ENCODE measurements at places on chromosomes 7 and 10.
A peak's percentile ranks its signal among the peaks of the same experiment; 100 is the strongest.

DNA sequence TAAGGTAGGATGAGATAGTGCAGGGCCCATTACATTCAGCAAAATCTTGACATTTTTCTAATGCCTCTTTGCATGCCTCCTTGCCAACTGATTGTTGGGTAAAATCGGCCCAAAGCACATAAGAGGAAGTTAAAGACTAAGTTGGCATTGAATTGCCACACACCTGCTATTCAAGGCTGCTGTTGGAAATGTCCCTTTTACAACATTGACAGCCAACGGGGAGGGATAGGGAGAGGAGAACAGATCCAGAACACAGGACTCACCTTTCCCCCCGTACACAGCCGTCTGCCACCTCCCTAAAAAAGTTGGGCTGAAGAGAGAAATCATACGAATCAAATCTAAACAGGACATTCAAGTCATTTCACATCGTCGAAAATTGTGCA, 695 bp downstream of the FAM237B start:
- no peak for DNase-seq
- peak overlapping the region; percentile 84 for H3K4me3 ChIP-seq
- H3K36me3 ChIP-seq = no peaks in the 10 kb centered on the region
- no peak overlapping the region for H3K27ac ChIP-seq
- peaks cover 72% of the 10 kb centered on the region for H3K27me3 ChIP-seq

- peaks cover 38% of the 10 kb centered on the region for H3K36me3 ChIP-seq
- H3K4me1 ChIP-seq = peaks cover 19% of the 10 kb centered on the region
- peak; percentile 71 for DNase-seq
- no peak within 1 kb of the TSS for H3K27ac ChIP-seq
- H3K4me3 ChIP-seq = peak within 1 kb of the TSS; percentile 88
Observed at GRCh38 chr10:43606323-43607198, at the start of gene ZNF485. ZNF485 (plus strand) TSS chr10:43606438; CDS start chr10:43607051, 613 bp downstream.

DNA sequence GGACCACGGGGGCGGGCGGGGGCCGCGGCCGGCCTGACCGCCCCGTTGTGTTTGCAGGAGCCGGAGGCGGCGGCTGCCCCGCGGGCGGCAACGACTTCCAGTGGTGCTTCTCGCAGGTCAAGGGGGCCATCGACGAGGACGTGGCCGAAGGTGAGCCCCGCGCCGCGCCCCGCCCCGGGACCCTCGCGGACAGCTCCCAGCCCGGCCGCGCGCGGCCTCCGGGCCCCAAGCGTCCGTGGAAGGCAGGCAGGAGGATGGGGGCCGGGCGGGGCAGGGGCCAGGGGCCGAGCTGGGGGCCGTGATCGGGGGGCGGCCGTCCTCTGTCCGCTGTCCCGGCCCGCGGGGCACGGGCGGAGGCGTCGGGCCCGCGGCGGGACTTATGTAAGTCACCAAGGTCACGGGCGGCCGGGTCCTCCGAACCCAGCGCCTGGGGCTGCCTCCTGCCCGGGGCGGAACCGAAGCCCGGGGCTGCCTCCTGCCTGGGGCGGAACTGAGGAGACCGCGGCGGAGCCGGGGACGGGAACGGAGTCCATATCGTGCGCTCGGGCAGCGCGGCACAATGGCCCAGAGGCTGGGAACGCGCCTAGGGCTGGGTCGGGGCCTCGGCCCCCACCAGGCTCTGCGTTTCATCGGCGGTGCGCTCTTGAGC, 497 bp downstream of the PPP2R2D start:
- H3K4me1 ChIP-seq = peaks cover 62% of the 10 kb centered on the region
- no peak overlapping the region for H3K27ac ChIP-seq
- peak; percentile 57 for DNase-seq
- H3K36me3 ChIP-seq = peaks cover 5% of the 10 kb centered on the region

DNA sequence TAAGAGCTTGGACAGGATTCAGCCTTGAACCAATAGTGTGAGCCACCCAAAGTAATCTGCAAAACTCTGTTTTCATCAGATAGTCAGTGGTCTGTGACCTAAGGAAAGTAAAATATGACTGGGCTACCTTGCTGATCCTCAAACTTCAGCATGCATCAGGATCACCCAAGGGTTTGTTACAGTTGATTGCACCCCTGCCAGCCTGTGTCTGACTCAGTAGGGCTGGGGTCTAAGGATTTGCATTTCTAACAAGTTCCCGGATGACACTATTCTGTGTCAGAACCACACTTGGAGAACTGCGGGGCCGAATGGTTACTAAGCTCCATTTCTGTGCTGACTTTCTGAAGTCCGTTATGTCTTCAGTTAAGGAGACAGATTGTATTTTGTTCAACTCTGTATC, 40.6 kb upstream of the TSPAN13 start:
- H3K27me3 ChIP-seq = no peaks in the 10 kb centered on the region
- no peak overlapping the region for H3K27ac ChIP-seq
- peaks cover 32% of the 10 kb centered on the region for H3K36me3 ChIP-seq
- H3K4me3 ChIP-seq = no peak overlapping the region

GRCh38 chr7:69898189-69898588, 299.9 kb downstream of the AUTS2 start:
- no peaks in the 10 kb centered on the region for H3K27me3 ChIP-seq
- no peak overlapping the region for H3K4me3 ChIP-seq
- peaks cover 29% of the 10 kb centered on the region for H3K4me1 ChIP-seq
- peaks cover 18% of the 10 kb centered on the region for H3K36me3 ChIP-seq

- no peak for DNase-seq
- no peak overlapping the region for H3K4me3 ChIP-seq
- no peak overlapping the region for H3K27ac ChIP-seq
- no peaks in the 10 kb centered on the region for H3K36me3 ChIP-seq
- peaks cover 2% of the 10 kb centered on the region for H3K4me1 ChIP-seq
- peaks cover 36% of the 10 kb centered on the region for H3K27me3 ChIP-seq
Observed at GRCh38 chr7:158384746-158385145, 202.9 kb downstream of the PTPRN2 start.

DNA sequence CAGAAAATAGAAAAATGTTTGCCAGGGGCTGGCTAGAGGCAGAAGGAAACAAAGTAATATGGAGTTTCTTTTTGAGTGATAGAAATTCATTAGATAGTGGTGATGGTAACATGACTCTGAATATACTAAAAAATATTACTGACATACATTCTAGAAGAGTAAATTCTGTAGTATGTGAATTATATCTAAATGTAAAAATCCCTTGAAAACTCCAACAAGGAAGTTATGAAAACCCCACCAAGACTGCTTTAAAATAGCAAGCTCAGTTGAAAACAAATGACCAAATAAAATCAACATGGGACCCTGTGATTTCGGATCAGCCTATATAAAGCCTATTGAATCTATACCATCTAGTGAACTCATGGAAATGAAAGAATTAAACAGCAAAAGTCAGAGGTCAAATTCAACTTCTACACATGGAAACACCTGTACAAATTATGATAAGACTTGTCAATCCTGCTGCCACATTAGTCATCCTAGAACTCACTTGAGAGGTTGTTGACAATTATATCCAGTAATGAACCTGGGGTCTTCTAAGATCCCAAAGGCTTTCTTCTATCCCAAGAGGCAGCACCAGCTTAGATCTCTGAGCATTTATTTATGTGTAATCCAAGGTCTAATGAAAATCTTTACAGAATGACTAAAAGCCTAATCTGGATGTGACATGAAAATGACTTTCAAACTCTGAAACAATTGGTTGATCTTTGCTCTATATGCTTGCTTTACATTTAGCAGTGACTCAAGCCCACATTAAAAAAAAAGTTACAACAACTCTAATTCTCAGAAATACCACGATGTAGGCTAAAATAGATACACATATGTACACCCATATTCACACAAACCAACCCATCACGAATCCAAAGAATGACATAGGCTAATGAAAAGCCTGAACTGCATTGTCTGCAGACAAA, 59.3 kb downstream of the OSBPL3 start:
- no peak overlapping the region for H3K4me3 ChIP-seq
- no peaks in the 10 kb centered on the region for H3K36me3 ChIP-seq
- H3K27me3 ChIP-seq = peaks cover 3% of the 10 kb centered on the region
- H3K27ac ChIP-seq = no peak overlapping the region

DNA sequence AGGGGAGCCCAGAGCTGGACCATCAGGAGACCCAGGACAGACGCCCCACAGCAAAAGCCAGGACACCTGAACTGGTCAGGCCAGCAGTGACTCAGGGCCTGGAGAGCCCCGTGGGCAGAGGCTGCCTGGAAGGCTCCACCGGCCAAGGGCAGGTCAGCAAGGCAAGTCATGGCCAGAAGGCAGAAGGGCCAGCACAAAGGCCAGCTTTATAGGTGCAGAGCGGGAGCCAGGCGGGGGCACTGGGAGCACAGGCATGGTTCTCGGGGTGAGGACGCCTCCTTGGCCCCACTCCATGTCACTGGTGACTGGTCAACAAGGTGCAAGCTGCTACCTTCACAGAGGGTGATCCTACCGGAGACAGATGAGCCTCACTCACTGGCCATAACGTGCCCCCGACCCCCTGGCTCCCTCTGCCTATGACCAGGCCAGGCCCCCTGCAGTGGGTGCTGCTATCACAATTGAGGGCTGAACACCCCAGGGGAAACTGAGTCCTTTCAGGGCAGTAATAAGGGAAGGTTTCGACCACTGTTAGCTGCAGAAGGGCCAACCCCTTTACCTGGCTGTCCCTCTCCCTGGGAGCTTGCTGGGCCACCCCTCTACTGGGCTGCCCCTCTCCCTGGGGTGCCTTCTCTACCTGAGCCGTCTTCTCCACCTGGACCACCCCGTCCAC, 317.4 kb downstream of the PTPRN2 start:
- H3K4me1 ChIP-seq = no peaks in the 10 kb centered on the region
- H3K4me3 ChIP-seq = no peak overlapping the region
- no peaks in the 10 kb centered on the region for H3K36me3 ChIP-seq
- DNase-seq = no peak
- H3K27ac ChIP-seq = no peak overlapping the region

GRCh38 chr7:1678081-1678543, 8.0 kb downstream of the ELFN1 start:
- peaks cover 32% of the 10 kb centered on the region for H3K36me3 ChIP-seq
- H3K27me3 ChIP-seq = peaks cover 14% of the 10 kb centered on the region
- peaks cover 32% of the 10 kb centered on the region for H3K4me1 ChIP-seq
- no peak overlapping the region for H3K4me3 ChIP-seq
- H3K27ac ChIP-seq = no peak overlapping the region
- no peak for DNase-seq

DNA sequence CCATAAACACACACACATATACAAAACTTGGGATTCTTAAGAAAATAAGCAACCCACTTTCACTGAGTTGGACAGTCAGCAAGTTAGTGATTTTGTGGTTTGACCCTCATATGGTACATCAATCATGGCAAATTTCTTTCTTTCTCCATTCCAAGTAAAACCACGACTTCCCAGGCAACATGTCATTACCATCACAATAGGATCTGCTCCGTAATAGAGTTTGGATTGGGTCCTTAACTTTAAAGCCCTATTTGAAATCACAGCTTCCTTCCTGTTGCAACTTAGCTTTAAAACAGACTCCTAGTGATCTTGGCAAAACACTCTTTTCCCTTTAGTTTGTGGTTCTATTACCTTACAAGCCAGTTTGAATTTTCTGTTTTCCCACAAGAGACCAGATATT, 483.6 kb downstream of the INHBA start:
- H3K27ac ChIP-seq = no peak overlapping the region
- H3K4me1 ChIP-seq = no peaks in the 10 kb centered on the region
- no peak for DNase-seq
- no peak overlapping the region for H3K4me3 ChIP-seq
- H3K36me3 ChIP-seq = no peaks in the 10 kb centered on the region

GRCh38 chr10:49348593-49348992, 47.3 kb downstream of the DRGX start:
- H3K27me3 ChIP-seq = peaks cover 18% of the 10 kb centered on the region
- H3K36me3 ChIP-seq = no peaks in the 10 kb centered on the region
- H3K4me1 ChIP-seq = peaks cover 21% of the 10 kb centered on the region
- no peak overlapping the region for H3K4me3 ChIP-seq
- H3K27ac ChIP-seq = no peak overlapping the region

DNA sequence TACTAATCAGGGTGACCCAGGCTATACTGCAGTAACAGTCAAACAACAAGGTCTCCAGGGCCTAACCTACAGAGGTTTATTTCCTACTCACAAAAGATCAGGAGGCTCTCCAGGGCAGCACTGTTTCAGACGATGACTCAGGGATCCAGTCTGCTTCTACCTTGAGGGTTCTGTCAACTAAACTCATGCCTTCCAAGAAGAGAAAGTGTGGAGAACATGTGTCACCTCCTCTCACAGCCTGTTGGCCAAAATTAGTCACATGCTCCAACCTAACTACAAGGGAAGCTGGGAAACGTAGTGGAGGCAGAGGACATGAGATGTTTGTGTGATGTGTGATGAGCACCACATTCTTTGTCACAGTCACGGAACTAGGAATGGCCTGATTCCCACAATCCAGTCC, 14.7 kb upstream of the INA start:
- H3K4me3 ChIP-seq = no peak overlapping the region
- H3K36me3 ChIP-seq = no peaks in the 10 kb centered on the region
- no peaks in the 10 kb centered on the region for H3K4me1 ChIP-seq

All from nephron progenitor cell (in vitro differentiated cells).